CD4-positive, alpha-beta T cell treated with Interleukin-21 for 1 hour (primary cell): ENCODE measurements at places on chromosomes 1 and 21.

GRCh38 chr1:5649795-5650194 is 342.4 kb downstream of the NPHP4 start:
- DNase-seq, result no peak

DNA sequence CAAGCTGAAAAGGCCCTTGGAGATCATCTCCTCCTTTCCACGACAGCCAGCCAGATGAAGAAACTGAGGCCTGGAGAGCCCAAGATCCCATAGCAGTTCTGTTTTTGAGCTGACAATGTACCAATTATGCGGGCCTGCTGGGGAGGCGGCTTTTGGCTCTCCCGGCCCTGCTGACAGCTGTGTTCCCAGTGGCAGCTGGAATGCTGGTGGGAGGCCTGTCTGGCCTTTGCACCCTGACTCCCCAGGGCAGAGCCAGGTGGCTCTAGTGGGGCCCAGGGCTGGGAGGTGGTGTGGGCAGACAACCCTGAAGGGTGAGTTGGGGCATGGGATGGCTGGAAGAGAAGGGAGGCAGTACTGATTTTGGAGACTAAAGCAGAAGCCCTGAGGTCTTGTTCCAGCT is 30.7 kb upstream of the WASF2 start:
- DNase-seq, result no peak

GRCh38 chr1:189658381-189658780 is 819.3 kb downstream of the BRINP3 start:
- no peak for DNase-seq

- DNase-seq, result peak; percentile 16
These were observed 6.6 kb upstream of the ETV3L start for GRCh38 chr1:157105988-157106812.

GRCh38 chr1:247096958-247097357 is 7.2 kb downstream of the ZNF669 start:
- DNase-seq, result no peak

DNA sequence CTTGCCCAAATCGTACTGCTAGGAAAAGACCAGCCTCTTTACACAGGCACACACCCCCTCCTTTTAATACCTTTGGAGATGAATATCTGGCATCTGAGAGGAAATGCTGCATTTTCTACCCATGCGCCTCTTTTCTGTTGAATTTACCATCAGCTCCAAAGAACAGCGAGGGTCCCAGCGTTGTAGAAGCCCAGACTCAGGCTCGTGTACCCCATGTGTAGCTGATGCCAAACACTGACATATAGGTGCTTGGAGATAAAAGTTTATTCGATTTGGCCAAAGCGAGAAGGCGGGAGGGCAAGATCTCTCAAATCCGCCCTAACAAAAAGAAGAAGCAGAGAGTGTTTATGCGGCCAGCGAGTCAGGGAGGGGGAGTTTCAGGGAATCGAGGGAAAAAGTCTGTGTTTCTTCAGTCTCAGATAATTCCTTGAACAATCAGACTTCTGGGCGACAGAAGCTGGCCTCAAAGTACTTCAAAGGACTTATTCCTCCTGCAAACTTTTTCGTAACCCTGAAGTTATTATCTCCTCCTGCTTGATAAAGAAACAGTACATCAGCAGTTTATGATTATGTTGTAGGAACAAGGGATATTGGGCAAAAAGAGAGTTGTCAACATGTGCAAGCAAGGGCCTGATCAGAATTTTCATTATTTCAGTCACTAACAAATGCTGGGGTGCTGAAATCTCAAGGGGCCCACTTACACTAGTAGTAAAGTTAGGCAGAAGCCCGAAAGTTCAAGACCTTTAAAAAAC is 642 bp upstream of the CREG1 start:
- DNase-seq, result no peak

DNA sequence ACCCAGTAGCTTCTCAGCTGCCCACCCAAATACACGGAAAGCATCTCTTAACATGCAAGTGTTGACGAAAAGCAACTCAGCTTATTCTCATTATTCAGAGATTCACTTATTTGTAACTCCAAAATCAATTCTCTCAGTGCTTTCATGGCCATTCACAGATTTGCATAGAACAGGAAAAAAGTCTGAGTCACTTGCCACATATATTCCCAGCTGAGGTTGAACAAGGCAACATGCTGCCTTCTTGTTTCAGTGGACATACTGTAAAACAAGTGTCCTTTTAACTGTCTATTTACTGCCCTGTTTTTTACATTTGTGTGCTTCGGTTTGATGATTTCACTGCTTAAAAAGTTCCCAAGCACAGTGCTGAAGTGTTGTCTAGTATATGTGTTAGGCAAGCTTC is 273.0 kb downstream of the LTN1 start:
- no peak for DNase-seq

DNA sequence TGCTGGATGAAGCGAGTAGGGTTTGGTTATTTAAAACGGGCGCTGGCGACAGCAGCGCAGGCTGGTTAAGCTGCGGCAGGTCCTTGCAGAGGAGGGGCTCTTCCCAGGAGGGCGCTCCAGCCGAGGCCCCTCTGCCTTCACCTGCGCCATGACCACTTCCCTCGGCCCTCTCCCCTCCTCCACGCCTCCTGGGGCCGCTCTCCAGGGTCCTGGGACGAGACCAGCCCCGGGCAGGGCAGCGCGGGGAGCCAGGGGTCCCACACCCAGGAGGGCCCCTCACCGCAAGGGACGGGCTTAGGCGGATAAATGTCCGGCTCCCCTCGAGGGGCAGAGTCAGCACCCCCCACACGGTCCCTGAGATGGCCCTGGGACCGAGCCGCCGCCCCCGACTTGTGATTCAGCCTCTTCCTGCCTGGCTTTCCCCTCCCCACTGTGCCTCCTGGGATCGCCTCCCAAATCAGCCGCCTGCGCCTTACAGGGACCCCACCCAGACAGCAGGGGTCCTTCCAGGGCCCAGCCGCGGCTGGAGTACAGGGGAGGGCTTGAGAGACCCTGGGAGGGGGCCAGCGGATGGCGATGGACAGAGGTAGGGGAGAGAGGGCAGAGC is 380.7 kb downstream of the MATN1 start:
- no peak for DNase-seq

DNA sequence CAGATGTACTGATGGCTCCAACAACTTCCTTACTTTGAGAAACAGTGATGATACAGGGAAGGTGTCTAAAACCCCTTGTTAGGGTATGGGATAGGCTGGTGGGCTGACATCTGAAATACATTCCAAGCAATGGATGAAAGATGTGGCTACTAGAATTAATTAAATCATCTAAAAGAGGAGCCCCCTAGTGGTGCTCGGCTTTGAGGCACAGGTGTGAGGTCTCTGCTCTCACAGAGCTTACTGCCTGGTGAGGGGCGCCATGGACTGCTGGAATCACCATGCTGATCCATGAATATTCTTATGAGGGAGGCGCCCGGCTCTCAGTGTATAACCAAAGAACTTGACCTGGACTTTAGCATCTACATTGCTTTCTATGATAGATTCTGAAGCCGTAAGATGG is 48.5 kb downstream of the GNG4 start:
- no peak for DNase-seq

DNA sequence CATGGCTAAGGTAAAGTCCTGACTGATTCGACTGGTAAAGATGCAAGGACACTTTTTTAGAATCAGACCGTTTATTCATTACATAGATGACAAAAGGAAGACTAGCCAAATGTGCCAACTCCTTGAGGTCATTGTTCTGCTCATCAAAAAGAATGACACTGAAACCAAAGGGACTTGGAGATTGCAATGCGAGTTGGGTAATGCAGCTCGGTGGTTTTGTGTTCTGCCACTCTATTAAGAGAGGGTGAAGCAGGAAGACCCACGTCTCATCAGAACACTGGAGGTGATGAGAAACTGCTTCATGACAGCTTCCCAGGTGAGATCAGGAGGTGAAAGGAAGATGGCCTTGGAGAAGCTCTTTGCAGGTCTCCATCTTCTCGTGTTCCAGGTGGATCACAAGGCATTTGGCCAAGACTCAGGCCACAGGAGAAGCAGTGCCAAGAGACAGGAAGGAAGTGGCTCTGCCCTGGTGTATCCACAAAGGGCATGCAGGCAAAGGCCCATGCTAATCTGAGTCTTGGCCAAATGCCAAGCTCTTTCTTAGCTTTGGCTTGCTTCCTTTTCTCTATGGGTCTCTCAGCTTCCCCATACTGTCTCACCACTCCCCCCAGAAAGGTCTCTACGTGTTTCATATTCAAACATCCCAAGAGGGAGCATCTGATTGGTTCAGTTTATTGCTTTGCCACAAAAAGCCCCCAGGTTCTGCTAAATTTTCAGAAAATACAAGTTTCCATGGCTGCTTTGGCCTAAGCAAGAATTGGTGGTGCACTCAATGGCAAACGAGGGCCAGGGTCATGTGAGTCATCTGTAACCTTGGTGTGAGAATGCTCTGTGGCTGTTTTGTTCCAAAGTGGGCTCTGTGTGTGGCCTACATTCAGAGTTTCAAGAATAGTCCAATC is 5.7 kb upstream of the CCT8 start:
- peak; percentile 64 for DNase-seq

- DNase-seq, result no peak
These were observed 5.1 kb upstream of the PIGV start for GRCh38 chr1:26782521-26783212.

- no peak for DNase-seq
These were observed 7.1 kb upstream of the C1orf159 start for GRCh38 chr1:1122981-1123480.

GRCh38 chr1:3024019-3024418 is 2.8 kb downstream of the ACTRT2 start:
- DNase-seq, result no peak

GRCh38 chr1:213511173-213511572 is 460.1 kb downstream of the RPS6KC1 start:
- DNase-seq, result no peak

DNA sequence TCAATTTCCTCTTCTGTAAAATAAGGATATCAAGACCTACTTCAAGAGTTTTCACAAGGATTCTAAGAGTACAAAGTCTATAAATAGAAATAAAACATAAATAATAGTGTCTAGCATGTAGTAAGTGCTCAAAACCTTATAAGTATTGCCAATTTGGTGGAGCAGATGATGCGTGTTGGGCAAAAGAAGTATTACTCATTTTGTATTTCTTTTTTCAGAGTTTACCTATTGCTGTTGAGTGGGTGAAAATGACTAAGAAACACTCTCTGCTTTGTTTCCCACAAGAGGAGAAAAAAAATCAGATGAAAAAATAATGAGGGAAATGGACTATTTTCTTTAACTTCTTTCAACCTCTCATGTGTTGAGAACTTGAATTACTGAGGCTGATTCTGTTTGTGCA is 103.3 kb upstream of the KCNK2 start:
- DNase-seq, result no peak

DNA sequence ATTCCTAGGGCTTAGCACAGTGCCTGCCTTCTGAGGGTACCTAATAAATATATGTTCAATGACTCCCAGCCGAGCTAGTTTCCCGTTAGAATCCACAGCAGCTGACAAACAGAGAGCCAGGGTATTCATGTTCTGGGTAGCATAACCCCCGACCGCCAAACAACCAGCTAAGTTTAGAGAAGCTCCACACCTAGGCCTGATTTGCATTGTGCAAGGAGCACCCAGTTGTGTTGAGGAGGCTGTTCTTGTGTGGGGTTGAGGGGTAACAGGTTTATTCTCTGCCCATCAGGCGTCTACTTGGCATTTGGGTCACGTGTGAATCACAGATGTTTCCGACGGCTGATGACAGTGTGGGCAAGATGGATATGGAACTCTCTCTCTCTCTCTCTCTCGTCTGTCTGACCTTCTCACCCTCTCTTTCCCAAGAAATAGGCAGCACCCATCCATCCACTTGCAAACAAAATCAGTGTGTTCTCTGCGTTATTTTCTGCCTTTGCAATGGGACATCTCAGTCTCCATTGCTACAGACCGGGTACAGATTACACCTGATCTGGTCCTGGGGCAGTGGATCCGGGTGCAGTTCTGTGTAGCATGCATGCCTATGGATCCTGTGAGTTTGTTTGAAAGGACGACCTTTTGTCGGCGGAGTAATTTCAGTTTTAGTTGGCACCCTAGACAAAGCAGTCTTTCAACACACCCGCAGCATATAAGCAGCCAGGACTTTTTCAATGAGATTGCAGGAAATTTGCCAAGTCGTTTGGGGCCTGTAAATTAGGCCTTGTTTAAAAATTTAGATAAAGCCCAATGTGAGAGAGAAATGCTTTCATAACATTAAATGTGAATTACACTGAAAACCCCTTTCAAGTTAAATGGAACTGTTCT is 29.4 kb downstream of the KAZN start:
- DNase-seq, result no peak

DNA sequence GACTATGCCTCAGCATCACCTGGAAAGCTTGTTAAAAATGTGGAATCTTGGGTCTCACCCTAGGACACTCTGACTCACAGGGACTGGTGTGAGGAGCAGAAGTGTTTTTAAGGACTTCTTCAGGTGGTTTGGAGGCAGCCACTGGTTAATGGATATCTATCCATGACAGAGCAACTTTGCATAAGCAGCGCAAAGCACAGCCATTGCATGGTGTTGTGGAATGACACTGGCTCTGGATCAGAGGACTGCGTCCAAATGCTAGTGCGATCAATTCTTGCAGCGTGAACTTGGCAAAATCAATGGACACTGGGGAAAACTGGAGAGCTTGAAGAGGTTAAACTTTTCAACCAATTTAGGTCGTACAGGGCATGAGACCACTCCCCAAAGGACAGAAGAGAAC is 116.8 kb upstream of the FAM78B start:
- DNase-seq, result no peak

DNA sequence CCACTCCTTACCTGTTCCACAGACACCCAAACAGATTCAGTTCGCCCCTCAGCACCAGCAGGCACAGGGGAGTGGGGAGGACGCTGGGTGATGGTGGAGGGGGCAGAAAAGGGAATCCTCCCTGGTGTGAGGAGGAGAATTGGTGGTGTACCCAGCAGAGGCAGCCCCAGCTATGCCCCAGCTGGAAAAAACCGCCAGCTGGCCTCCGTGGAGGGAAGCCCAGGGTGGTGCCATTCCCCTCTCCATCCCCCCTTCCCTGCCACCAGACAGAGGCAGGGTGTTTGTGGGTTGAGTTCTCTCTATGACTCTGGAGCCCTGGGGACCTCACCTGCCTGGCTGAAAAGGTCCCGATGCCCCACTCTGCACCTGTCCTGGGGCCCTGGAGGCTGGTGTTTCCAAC is 27.9 kb downstream of the OPTC start:
- no peak for DNase-seq

GRCh38 chr1:10785728-10786638 is 10.5 kb downstream of the CASZ1 start:
- DNase-seq, result no peak

GRCh38 chr1:21921100-21921875 is 15.8 kb downstream of the HSPG2 start:
- no peak for DNase-seq

GRCh38 chr1:51953079-51953478 is 37.4 kb downstream of the RAB3B start:
- no peak for DNase-seq
